GM23248 (cell line): ENCODE measurements at places on chromosomes 1 and 21.
A peak's percentile ranks its signal among the peaks of the same experiment; 100 is the strongest.

DNA sequence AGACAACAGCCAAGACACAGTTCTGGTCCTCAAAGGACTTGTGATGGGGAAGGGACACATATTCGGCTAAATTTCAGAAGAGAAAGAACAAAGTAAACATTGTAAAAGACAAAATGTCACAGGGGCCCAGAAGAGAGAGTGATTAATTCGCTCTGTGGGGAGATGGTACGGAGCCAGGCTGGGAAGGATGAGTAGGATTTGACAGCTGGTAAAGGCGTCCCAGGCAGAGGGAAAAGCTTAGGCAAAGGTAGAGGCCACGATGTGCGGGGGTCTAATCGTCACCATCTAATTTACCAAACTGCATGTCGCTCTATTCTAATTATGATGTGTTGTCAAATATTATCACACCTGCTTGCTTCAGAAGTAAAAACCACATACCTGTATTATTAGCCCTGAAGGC lies 17.3 kb upstream of the EFNA1 start:
- DNase-seq = no peak

- no peak for DNase-seq
Observed at GRCh38 chr1:162661336-162661735, 29.1 kb downstream of the DDR2 start.

DNA sequence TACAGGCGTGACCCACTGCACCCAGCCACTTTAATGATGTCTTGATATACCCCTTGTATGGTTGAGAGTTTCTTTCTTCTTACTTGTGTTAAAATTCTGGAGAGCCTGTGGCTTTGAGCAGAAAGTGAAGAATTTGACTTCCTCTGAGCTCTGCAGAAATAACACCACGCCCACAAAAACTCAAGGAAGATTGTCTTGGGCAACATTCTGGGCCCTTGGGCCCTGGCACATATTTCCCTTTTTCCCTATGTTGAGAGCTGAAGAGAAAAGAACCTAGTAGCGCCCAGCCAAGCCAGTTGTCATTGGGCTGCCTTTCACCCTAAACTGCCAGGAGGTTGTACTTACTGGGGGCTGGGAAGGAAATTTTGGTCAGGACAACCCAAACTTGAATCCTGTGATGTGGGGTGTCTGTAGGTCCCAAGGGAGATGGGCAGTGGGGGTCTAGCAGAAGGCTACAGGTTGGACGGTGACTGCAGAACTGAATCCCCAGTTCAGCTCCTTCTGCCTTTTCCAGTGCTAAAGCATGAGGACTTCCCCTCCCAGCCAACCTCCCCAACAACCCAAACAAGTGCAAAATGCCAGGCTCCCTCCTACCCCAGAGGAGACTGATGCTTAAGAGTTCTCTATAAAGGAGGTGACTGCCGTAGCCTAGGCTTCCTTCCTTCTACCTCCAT lies 11.7 kb upstream of the SNAPIN start:
- DNase-seq = no peak

GRCh38 chr1:79497193-79497773 lies 490.8 kb upstream of the ADGRL4 start:
- peak; percentile 59 for DNase-seq

DNA sequence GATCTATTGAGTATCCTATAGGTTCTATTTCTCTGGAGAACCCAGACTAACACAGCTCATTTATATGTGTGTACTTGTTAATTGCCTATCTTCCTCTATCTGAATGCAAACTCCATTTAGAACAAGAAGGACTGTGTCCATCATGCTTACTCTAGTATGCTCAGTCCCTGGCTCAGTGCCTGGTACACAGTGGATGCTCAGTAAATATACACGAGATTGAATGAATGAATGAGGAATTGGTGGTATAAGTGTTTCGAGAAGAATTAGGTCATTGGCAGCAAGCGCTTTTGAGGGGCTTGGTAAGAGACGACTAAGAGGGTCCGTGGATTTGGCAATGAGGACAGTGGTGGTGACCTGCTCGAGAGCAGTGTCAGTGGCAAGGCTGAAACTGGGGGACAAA lies 112.5 kb downstream of the CSMD2 start:
- DNase-seq = no peak

GRCh38 chr1:229842302-229843255 lies 216.5 kb downstream of the URB2 start:
- DNase-seq = no peak

DNA sequence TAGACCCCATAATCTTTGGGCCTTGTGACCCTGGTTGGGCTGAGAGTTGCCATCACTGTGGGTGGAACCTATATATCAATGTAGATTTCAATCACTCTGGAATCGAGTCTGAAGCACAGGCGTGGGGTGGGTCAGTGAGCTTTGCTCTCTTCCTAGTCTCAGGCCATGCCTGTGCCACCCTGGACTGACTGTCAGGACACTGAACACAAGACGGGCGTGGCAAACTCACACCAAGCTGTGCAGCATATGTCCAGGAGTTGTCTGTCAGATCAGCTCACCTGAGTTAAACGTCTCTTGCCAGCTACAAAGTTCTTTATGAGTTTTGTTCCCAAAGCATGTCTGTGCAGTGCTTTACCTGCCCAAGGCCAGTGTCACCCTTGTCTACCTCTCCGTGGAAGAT lies 30.9 kb upstream of the ALPL start:
- DNase-seq = no peak

- DNase-seq = no peak
Observed at GRCh38 chr1:3168678-3169077, 99.7 kb downstream of the PRDM16 start.

- peak; percentile 47 for DNase-seq
Observed at GRCh38 chr1:218664385-218665170, 319.4 kb downstream of the TGFB2 start.

GRCh38 chr1:88618331-88618730 lies 65.7 kb upstream of the PKN2 start:
- DNase-seq = no peak

DNA sequence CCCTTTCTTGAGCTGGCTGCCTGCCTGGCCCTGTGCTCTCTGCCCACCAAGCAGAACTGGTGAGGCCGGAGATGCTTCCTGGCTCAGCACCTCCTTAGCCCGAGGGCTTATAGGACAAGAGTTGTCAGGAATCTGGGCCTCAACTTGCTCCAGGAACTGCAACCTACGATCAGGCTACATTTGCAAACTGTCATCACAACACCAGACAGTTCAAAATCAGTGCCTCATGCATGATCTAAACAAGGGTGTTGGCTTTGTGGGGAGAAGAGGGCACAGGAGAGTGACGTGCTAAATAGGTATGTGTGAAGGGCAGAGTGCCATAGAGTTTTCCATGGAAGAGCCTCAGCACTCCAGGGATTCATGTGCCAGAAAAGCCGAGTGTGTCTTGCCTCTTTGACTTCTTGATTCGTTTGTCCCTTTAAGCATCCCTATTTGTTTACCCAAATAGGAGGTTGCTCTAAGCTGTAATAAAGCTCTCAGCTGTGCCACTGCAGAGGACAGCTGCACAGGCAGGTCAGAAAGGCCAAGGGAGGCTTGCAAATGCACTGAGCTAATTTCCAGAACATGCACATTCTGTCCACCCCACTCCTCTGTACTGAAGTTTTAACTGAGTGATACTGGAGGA lies 30.2 kb upstream of the NEK2 start:
- DNase-seq = peak; percentile 48

DNA sequence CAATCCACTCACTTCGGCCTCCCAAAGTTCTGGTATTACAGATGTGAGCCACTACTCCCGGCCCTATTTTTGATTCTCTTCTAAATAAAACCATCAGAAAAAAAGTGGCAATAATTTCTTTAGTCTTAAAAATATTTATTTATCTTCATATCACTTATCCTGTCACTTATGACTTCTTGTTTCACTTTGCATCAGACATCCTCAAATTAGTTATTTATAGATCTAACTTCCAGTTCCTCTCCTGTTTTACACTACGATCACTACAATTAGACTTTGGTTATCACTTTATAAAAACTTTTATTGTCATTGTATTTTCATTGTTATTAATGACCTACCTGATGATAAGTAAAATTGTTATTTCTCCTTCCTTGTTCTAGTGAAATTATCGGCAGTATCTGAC lies 783.4 kb upstream of the BRINP3 start:
- DNase-seq = no peak

- no peak for DNase-seq
Observed at GRCh38 chr21:29737186-29737585, 202.6 kb downstream of the GRIK1 start.

GRCh38 chr1:201065686-201066085 lies 42.2 kb upstream of the KIF21B start:
- no peak for DNase-seq

DNA sequence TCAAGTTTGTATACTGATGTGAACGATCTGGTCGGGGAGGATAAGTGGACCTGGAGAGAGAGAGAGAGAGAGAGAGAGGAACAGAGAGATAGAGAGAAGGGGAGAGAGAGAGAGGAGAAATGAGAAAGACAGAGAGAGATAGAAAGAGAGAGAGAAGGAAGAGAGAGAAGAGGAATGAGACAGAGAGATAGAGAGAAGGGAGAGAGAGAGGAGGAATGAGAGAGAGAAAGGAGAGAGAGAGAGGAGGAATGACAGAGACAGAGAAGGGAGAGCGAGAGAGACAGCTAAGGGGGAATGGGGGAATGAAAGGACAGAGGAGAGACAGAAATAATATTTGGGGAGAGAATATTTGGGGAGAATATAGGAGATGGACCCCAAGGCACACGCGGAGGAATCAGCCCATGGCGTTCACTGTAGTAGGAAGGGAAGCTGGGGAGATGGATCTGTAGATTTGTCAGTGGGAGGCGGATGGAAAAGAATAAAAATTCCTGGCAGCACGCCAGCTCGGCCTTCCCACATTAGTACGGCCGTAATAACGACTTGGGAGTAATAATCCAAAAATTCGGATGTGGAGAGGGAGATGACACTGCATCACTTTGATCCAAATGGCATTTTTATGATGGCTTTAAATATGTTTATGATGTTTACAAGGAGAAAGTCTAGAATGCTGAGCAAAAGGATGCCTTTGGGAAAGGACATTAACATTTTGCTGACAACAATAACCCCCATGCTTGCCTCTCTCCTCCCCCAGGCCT lies 159.8 kb upstream of the KCNJ6 start:
- no peak for DNase-seq

DNA sequence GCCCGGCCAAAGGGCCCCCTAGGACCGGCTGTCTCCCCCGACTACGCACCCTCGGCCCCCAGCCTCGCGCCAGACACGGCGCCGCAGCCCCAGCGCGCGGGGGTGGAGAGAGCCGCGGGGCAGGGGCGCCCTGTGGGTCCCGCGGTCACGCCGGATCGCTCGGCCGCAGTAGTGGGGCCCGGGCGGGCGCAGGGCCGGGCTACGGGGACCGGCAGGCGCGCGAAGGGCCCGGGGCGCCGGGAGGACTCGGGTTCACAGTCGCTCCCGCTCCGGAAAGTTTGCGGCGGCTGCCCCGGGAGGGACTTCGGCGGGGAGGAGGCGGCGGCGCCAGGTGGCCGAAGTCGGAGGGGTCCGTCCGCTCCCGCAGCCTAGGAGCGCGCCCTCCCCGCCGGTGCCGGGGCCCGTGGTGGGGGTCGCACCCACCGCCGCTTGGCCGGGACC lies 7.1 kb upstream of the ZNF669 start:
- peak; percentile 50 for DNase-seq

DNA sequence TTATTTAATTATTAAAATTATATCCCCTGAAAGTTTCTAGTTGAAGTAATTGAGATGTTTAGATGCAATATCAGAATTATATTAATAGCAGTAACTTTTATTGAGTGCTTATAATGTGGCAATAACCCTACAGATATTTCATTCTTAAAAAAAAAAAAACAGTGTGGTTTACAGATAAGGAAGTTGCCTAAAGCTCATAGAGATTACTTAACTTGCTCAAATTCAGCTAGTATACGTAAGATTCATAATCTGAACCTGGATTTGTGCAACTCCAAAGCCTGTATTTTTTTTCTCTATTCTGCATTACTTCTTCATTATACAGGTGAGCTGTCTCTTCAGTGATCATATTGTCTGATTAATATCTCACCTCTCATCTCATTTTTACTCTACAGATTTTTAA lies 156.0 kb upstream of the PTBP2 start:
- no peak for DNase-seq

- no peak for DNase-seq
Observed at GRCh38 chr1:233651061-233651460, 37.2 kb downstream of the KCNK1 start.
